ENCODE measurements at places on chromosomes 16 and 17.

- DNase-seq = peak; percentile 64
These were observed 4.5 kb upstream of the ACSF2 start for GRCh38 chr17:50421308-50422051.

DNA sequence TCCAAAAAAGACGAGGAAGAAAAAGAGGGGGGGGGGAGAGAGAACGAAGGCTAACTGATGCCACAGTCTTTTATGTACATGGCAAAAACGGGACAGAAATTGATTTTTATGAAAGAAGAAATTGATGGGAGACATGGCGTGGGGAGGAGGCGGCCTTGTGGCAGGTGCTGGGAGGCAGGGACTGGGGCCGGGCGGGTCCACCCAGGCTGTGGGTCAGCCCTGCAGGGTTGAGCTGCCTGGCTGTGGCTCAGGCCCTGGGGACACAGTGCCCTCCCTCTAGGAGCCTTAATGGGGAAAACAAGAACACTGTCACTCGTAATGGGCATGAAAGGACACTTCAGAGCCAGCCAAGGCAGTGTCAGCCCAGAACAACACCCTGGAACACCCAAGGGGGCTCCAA, 34.8 kb downstream of the SNX20 start:
- DNase-seq = no peak

- DNase-seq = no peak
These were observed 53.2 kb downstream of the CDYL2 start for GRCh38 chr16:80751167-80751566.

DNA sequence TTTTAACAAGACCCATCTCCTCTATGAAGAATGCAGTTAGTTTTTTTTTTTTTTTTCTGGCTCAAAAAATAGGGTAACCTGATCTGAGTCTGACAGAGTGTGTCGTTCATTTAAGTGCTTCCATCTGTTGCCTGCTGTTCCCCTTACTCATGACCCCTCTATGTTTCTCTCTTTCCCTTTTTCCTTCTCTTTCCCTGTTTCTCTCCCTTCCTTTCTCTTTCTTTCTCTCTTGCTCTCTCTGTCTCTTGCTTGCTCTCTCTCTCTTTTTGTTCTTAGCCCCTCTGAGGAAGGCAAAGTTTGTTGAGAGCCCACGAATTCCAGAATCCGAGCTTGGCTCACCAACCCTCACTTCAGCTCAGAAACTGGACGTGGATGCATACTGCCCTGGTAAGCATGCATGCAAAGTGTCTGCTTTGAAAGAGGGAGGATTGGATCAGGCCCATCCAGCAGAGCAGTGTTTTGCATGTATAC, 185.0 kb downstream of the TANC2 start:
- DNase-seq = no peak

DNA sequence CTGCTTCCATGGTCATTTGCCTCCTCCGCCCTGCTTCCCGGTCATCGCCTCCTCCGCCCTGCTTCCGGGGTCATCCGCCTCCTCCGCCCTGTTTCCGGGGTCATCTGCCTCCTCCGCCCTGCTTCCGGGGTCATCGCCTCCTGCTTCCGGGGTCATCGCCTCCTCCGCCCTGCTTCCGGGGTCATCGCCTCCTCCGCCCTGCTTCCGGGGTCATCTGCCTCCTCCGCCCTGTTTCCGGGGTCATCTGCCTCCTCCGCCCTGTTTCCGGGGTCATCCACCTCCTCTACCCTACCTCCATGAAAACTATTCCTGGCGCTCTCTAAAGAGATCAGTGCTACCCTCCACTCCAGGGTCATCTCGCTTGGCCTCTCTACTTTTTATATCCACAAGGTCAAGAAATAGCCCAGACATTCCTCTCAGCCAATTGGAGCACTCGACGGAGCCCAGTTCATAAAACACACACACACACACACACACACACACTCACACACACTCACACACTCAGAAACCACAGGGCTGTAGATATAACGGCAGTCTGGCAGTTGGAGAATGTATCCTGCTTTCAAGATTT, 44.8 kb downstream of the TRARG1 start:
- DNase-seq = no peak

GRCh38 chr16:81593481-81593880, 148.9 kb downstream of the CMIP start:
- no peak for DNase-seq

- no peak for DNase-seq
These were observed 311.8 kb downstream of the UTP18 start for GRCh38 chr17:51572115-51572514.

DNA sequence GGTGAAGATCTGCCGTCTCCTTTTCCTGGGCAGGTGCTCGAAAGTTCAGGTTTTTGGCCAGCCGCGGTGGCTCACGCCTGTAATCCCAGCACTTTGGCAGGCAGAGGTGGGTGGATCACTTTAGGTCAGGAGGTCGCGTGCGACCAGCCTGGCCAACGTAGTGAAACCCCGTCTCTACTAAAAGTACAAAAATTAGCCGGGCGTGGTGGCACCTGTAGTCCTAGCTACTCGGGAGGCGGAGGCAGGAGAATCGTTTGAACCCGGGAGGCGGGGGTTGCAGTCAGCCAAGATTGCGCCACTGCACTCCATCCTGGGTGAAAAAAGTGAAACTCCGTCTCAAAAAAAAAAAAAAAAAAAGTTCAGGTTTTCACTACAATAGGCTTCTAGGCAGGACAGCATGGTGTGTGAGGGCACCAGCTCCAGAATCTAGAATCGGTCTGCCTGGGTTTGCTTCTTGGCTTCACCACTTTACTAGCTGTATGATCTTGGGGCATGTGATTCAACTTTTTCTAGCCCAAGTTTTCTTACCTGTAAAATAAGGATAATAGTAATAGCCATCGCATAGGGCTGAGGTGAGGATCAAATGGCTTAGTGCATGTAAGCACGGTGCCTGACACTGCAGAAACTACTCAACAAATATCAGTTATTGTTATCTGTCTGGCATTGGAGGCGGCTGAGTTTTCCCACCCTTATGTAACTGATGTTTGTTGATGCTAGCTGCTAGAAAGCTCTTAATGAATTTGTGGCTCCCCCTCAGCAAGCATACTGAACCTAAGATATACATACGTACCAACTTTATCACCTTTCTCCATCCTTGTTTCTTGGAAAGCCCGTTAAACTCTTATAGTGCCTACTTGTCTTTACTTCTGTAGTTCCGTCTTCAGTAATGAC, 1.3 kb downstream of the PSMD12 start:
- no peak for DNase-seq

GRCh38 chr16:79082970-79083369, 517.6 kb downstream of the MAF start:
- DNase-seq = no peak

DNA sequence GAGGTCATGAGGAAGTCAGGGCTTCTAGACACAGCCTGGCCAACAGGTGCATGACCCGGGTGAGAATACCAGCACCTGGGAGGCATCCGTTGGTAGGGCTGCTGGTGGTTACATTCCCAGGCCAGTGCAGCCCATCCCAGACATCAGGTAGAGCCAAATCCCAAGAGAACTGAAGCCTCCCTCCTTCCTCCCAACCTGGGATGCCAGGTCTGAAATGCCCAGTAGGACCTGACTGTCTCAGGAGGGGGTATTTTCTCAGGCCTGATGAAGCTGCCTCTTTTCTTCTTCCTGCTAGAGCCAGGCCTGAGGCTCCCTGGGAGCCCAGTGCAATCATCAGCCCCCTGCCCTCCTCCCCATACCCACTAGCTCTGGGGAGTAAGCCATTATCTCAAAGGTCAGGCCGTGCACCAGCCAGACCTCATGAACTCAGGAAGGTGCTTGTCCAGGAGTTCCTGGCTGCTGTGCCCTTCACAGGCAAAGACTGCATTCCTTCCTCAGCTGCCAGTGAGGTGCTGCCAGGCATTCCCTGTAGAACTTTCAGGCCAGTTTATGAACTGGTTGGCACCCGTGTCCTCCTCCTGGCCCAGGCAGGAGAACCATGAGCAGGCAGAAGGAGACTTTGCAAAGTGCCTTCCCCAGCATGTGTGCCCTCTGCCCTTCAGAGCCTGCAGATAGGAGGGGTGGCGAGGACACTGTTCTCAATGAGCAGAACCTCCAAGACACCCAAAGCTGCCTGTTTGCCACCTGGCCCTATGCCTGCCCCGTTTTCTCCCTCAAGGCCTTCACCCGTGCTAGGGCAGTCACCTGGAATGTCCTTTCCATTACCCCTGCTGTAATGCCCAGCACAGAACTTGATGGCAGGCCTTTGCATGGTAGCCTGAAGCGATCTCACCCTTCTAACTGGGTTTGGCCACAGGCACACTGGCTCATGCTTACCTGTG, 7.6 kb downstream of the TBX2 start:
- DNase-seq = no peak

- no peak for DNase-seq
These were observed 83.3 kb downstream of the GSG1L start for GRCh38 chr16:27980076-27980775.

GRCh38 chr17:2564877-2565276, 28.6 kb upstream of the PAFAH1B1 start:
- DNase-seq = no peak

- no peak for DNase-seq
These were observed 18.4 kb downstream of the TSC2 start for GRCh38 chr16:2066139-2066538.

DNA sequence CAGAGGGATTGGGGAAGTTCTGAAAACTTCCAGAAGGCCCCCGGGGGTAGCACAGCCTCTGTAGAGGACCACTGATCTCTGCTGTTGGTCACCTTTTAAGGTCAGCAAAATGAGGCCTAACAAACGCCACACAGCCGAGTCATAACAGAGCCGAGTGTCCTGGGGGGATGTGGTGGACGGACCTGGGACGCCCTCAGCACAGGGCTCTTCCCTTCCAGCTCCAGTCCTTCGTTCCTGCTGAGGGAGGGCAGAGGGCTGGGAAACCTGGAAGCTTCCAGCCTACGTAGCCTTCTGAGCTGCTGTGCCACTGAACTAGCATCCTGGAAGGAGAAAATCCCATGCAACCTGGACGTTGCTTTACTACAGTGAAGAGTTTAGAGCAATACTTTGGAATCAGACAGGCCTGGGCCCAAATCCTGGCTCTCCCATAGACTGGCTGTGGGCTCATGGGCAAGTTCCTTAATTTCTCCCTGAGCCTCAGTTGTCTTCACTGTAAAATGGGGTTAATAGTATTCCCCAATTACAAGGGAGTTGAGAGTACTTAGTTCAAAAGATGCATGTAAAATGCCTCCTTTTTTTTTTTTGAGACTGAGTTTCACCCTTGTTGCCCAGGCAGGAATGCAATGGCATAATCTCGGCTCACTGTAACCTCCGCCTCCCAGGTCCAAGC, 34.4 kb upstream of the ZCCHC14 start:
- DNase-seq = no peak

DNA sequence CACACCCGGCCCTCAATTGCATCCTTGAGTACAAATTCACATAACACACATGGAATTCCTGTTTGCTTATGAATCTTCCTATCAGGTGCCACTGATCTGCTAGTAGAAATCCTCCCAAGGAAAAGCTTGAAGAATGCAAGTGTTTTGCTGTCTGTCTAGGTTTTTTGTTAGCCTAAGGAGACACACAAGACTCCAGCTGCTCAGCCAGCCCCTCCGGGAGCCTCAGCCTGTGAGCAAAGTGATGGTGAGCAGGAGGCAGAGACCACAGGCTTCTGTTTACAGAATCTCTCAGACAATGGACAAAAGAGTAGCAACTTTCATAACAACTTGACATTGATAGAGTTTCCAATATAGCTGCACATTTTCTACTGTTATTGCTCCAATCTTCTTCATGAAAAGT, 18.4 kb upstream of the PRKCA start:
- no peak for DNase-seq

DNA sequence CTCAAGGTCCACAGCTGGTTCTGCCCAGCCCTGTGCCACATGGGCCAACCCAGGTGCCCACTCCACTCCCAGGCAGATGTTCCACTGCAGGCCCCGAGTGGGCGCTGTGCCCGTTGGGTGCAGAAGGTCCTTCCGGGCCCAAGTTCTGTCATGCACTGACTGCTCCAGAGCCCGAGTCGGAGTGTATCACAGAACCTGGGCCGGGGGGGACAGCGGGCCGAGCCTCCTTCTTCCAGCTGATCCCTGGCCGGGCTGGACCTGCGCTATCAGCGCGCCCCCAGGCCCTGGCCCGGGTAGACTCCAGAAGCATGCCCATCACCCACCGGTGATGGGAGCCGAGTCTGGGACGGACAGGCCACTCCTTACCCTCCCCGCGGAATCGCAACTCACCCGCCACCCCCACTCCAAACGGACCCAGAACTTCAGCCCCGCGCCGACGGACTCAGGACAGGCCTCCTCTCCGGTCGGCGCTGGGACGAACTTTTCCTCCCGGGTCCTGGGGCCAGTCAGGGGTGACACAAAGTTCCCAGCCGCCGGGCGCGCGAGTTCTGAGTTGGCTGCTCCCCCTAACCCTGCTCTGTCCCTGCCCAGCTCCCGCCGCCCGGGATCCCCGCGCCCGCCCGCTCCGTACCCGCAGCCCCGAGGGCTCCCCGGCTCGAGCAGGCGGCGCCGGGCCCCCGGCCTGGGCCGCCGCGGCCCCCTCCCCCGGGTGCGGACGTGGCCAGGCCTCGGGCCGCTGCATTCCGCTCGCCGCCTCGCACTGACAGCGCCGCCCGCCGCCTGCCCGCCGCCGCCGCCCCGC, at the start of gene COPZ2:
Gene COPZ2 (minus strand): TSS at position 762 of the 802 bp plus-strand sequence. CDS start 20 bp downstream, at position 742.
- peak; percentile 63 for DNase-seq

- no peak for DNase-seq
These were observed 1.4 kb upstream of the TBC1D24 start for GRCh38 chr16:2473446-2473926.

DNA sequence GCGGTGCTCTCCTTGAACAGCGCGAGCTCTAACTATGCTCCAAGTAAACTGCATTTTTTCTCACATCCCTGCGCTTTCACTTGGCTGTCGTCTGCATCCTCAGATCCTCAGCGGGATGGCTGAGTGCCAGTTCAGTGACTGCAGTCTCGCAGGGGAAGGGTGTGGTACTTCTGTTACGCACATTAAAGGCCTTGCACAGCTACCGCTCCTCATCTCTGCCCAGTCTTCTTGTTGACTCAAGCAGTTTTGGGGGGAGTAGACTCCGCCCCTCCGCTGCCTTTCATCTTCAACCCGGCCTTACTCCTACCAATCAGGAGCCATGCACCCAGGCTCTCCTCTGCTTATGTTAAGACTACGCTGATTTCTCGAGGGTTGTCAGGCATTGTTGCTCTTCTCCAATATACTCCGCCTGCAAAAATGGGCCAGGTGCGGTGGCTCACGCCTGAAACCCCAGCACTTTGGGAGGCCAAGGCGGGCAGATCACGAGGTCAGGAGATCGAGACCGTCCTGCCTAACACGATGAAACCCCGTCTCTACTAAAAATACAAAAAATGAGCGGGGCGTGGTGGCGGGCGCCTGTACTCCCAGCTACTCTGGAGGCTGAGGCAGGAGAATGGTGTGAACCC, 10.0 kb downstream of the ATP5PD start:
- DNase-seq = no peak
